ENCODE measurements at places on chromosomes 7 and 10.

DNA sequence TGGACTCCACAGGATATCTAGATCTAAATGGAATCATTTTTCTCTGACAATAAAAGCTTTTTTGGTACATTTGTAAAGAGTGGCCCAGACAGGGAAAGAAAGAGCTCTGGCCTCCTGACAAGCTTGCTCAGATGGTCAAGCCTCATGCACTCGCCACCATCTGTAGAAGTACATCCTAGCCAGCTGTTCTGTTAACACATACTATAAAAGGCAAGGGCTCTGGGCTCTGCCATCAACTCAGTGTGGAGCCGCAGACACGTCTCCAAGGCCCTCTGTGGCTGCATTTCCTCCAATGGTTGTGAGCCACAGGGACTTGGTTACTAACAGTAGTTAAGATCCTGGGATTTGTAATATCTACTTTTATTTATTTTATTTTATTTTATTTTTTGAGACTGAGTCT, 70.8 kb upstream of the KDM7A start:
- DNase-seq, result no peak

DNA sequence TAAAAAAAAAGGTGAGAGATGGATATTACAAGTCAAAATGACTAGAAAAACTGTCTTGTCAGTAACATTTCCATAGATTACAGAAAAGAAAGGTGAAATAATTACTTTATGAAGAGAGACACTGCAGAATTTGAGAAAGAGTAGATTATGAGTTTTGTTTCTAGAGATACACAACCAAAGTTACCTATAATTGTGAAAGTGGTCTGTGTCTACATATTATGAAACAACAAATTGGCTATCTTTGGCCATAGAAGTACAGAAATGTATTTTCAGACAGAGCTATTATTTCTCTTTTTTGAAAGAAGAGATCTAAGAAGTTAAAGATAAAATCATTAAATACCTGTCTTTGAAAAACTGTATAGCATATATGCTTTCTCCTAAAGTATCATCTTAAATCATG, 30.1 kb downstream of the KCND2 start:
- no peak for DNase-seq

GRCh38 chr7:151873402-151873965, 3.4 kb downstream of the PRKAG2 start:
- no peak for DNase-seq

DNA sequence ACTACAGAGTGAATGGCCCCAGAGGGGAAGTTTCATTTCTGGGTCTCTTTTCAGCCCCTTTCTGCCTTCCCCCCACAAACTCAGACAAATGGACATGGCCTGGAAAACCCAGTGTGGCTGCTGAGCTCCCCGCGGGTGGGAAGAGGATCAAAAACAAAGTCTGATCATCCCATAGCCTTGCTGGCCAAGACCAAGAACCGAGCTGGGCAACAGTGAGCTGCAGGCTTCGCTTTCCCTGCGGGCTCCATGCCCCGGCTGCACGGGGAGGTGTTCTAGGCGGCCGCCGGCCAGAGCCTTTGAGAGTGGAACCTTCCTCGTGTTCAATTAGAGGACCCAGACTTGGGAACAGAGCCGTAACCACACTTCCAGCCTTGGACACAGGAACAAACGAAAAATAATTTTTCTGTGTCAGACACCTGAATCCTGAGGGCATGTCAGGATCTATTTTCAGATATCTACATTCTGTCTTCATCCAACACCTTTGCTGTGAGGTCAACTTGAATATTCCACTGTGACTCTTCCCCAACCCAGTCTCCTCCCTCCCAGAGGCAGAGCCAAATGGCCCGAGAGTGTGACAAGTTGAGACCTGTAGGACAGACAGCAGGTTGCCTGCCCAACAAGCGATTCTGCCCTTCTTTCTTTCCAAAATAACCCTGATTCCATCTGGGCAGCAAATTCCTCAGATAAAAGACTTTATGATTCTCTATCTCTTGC, 26.0 kb downstream of the WDR86 start:
- no peak for DNase-seq

DNA sequence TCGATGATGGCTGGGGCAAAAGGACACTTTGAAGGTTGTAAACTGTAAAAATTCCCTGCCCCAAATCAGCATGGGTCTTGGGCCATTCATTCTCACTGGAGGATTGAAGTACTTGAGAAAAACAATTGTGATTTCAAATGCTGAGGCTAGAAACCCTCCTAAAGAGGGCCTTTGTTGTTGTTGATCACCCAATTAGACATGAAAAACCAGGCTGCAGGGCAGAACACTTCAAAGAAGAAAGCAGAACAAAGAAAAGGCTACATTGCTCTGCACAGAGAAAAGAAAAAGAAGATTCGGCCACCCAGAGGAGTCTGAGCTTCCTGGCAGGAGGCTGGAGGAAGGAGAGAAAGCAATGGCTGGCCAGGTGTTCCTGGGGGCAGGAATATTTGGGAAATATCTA, 143.1 kb downstream of the NPY start:
- DNase-seq, result no peak

GRCh38 chr7:92873776-92874175, 37.4 kb upstream of the CDK6 start:
- no peak for DNase-seq

DNA sequence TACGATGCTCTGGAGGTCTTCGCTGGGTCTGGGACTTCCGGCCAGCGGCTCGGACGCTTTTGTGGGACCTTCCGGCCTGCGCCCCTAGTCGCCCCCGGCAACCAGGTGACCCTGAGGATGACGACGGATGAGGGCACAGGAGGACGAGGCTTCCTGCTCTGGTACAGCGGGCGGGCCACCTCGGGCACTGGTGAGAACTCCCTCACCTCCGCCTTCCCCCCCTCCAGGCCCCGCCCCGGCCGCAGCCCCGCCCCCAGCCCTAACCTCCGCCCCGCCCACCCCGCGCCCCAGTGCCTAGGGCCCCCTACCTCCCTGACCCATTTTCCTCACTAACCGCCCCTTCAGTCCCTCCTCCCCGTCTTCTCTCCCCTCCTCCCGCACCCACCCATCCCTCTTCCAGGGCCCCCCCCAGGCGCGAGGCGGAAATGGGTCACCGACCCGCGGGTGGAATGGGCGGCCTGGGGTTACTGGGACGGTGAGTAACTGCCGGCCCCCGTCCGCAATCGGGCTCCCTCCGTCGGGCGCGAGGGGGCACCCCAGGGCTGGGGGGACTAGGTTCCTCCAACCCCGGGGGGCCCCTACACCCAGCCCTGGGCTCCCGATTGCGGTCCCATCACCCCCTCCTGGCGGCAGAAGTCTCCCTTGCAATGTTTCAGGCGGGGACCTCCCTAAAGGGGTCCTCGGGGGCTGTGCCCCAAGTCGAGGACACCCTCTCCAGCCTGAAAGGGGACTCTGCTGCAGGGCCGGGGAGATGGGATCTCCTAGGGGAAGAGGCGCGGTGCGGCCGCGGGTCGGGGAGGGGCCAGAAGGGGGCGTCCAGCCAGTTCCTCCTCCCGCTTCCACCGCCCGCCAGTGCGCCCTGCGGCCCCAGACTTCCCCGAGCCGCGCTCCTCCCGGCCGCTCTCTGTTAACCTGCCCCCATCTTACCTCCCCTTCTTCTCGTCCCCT, 2.1 kb downstream of the PCOLCE start:
- DNase-seq, result peak; percentile 69

- DNase-seq, result no peak
Observed at GRCh38 chr7:79332091-79332490, 121.4 kb downstream of the MAGI2 start.

DNA sequence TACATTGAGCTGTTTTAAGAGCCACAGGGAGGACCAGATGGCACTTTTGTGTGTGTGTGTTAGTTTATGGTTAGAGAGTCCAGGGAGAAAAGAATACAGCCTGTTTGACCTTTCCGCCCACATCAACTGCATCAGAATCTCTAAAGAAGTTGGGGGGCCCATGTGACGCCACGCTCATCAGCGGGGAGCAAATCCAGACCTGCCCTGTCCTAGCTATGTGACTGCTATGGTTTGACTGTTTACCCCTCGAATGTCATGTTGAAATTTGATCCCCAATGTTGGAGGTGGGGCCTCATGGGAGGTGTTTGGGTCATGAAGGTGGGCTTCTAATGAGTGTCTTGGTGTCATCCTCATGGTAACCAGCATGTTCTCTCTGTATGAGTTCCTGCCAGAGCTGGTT, 128.0 kb downstream of the ADRA2A start:
- no peak for DNase-seq

DNA sequence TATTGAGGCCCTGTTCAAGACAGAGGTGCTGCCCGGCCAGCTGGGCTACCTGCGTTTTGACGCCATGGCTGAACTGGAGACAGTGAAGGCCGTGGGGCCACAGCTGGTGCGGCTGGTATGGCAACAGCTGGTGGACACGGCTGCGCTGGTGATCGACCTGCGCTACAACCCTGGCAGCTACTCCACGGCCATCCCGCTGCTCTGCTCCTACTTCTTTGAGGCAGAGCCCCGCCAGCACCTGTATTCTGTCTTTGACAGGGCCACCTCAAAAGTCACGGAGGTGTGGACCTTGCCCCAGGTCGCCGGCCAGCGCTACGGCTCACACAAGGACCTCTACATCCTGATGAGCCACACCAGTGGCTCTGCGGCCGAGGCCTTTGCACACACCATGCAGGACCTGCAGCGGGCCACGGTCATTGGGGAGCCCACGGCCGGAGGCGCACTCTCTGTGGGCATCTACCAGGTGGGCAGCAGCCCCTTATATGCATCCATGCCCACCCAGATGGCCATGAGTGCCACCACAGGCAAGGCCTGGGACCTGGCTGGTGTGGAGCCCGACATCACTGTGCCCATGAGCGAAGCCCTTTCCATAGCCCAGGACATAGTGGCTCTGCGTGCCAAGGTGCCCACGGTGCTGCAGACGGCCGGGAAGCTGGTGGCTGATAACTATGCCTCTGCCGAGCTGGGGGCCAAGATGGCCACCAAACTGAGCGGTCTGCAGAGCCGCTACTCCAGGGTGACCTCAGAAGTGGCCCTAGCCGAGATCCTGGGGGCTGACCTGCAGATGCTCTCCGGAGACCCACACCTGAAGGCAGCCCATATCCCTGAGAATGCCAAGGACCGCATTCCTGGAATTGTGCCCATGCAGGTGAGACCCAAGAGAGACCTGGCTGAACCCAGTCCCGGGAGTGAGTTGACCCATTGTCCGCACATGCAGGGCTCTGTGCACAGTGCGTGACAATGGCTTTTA, 2.8 kb downstream of the RBP3 start:
- DNase-seq, result no peak

DNA sequence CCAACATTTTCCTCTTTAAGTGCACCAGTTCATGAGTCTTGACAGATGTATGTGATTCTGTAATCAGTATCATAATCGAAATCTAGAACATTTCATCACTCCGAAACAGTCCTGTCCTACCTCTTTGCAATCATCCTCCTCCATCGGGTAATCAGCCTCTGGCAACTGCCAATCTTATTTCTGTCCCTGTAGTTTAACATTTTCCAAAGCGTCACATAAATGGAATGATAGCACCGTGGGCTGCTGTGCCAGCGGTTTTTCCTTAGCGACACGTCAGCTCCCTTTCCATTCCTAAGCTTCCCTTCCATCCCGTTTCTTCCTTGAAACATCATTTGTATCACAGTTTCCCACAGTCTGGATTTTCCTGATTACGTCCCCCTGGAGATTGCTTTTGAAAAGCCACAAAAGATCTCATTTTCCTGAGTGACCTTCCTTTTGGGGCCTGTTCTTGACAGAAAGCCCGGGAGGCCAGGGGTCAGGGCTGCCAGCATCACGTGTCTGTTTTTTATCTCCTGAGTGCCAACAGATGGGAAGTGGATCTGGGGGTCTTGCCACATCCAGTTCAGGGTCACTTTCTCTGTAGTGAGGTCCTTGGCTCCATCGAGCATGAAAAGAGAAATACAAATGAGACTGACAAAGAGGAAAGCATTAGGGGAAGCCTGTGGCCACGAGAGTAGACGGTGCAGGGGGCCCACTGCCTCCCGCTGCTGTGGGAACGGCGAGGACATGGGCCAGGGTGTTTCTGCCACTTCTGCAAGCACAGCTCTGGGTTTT, 31.6 kb downstream of the TMEM120A start:
- DNase-seq, result no peak

DNA sequence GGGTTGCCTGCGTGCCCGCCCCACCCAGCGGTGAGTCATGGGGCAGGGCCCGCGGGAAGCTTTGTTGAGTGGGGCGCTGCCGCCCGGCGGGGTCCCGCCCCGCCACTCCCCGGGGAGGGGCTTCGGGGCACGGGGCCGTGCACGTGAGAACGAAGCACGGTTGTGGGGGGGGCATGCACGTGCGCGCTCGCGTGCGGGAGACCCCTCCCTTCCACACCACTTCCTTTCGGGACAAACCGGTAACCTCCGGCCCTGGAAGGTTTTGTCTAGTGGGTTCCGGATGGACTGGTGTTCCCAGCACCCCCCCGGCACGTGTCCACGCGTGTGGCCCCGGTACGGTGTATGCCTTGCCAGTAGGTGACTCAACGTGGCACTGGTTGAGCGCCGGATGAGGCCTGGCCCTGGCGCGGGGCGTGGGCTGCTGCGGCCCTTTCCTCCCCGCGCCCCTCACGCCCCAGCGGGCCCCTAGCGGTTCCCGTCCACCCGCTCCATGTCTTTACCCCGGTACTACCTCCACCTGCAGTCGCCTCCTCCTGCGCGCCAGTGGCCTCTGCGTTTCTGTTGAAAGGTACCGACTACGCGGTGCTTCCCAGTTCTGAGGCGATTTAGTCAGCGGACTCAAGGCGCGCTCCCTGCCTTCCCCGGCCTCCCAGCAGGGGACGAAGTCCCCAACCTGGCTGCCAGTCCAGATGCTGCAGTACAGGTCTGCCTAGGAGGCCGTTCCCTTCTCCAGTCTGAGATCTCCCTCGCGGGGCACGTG, 3.1 kb downstream of the ADIRF start:
- peak; percentile 94 for DNase-seq

DNA sequence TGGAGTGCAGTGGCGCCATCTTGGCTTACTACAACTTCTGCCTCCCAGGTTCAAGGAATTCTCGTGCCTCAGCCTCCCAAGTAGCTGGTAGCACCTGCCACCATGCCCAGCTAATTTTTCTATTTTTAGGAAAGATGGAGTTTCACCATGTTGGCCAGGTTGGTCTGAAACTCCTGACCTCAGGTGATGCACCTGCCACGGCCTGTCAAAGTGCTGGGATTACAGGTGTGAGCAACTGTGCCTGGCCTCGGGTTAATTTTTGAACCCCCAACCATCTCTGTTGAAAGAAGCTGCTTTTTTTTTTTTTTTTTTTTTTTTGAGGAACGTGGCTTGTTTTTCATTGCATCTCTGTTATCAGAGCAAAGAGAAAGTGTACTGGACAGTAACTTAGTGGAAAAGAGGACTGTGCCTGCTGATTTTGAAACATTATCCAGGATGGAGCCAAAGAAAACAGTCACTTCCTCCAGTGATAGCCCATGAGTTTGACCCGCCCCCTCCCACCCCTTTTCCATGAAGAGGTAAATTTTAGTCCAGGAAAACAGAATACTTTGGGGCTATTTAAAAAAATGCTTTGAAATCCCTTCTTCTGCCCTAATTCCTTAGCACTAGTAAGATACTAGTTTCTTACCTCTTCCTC, 38.3 kb downstream of the WBP1L start:
- DNase-seq, result no peak

GRCh38 chr10:133335246-133336117, 1.2 kb downstream of the CALY start:
- DNase-seq, result no peak

DNA sequence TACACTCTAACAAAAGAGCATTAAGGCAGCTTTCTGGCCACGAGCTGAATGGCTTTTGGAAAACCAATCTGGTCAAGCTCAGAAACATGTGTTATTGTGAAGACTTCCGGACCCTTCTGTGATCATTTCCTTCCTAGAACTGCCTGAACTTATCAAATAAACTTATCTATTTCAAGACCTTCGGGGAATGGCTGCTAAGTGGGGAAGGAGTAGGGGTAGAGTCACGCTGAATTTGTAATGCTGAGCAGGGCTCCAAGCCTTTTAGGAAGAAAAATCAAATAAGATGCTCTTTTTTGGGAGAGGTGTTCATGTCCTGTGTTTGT, 56.6 kb downstream of the PAPSS2 start:
- DNase-seq, result no peak
